ENCODE measurements at places on chromosomes 12 and 14. TPM values are rescaled to one million over a fixed set of nuclear protein-coding genes. Genes with fewer than 3 reads are reported as not detected.

- peaks cover 67% of the 10 kb centered on the region for H3K4me1 ChIP-seq
- H3K4me3 ChIP-seq, result no peak overlapping the region
- H3K36me3 ChIP-seq, result no peaks in the 10 kb centered on the region
- no peak for DNase-seq
- H3K27ac ChIP-seq, result peak overlapping the region; percentile 25
These were observed 4.4 kb downstream of the LGALS3 start for GRCh38 chr14:55133416-55133815.

DNA sequence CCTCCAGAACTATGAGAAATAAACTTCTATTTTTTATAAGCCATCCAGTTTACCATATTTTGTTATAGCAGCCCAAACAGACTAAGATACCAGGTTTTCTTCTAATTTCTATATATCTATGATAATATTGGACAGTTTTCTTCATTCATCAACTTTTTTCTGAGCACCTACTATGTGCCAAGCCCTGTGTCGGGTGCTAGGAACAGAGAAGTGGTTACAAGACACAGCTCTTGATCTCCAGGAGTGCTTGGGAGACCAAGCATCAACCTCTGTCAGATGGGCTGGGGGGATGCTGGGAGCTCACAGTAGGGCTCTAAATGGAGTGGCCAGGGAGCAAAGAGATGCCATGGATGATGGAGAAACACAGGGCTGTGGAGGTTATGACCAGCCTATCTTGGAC is 2.9 kb upstream of the WSCD2 start:
- peaks cover 24% of the 10 kb centered on the region for H3K4me1 ChIP-seq
- no peaks in the 10 kb centered on the region for H3K36me3 ChIP-seq
- H3K27ac ChIP-seq, result peak overlapping the region; percentile 88
- no peaks in the 10 kb centered on the region for H3K27me3 ChIP-seq

DNA sequence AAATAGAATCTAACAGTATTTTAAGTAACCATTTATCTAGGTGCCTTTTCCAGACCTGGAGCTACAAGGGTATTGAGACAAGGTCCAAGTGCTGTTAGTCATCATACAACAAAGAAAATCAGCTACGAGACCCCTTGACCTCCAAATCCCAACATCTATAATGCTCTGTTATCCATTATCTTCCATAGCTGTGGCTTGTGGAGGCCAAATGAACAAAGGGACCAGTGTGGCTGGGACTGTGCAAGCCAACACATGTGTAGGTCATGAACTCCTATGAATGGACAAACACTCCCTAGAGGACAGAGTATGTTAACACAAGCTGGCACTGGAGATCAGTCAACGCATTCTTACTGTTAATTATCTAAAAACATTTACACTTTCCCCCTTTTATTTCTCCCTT is 374.5 kb downstream of the EMP1 start:
- H3K4me3 ChIP-seq, result no peak overlapping the region
- no peak overlapping the region for H3K27ac ChIP-seq
- no peak for DNase-seq
- no peaks in the 10 kb centered on the region for H3K4me1 ChIP-seq
- H3K27me3 ChIP-seq, result no peaks in the 10 kb centered on the region

- H3K4me3 ChIP-seq, result no peak overlapping the region
- no peaks in the 10 kb centered on the region for H3K36me3 ChIP-seq
- H3K27me3 ChIP-seq, result no peaks in the 10 kb centered on the region
- H3K4me1 ChIP-seq, result no peaks in the 10 kb centered on the region
- no peak for DNase-seq
These were observed 12.5 kb upstream of the CRADD start for GRCh38 chr12:93664573-93665138.

GRCh38 chr14:95052016-95052585 is 105.2 kb downstream of the DICER1 start:
- H3K4me1 ChIP-seq, result peaks cover 15% of the 10 kb centered on the region
- H3K36me3 ChIP-seq, result no peaks in the 10 kb centered on the region
- H3K27me3 ChIP-seq, result no peaks in the 10 kb centered on the region
- DNase-seq, result peak; percentile 46

GRCh38 chr12:26422839-26423398 is 227.5 kb downstream of the SSPN start:
- no peak for DNase-seq
- H3K4me3 ChIP-seq, result no peak overlapping the region
- no peaks in the 10 kb centered on the region for H3K36me3 ChIP-seq
- H3K4me1 ChIP-seq, result no peaks in the 10 kb centered on the region

DNA sequence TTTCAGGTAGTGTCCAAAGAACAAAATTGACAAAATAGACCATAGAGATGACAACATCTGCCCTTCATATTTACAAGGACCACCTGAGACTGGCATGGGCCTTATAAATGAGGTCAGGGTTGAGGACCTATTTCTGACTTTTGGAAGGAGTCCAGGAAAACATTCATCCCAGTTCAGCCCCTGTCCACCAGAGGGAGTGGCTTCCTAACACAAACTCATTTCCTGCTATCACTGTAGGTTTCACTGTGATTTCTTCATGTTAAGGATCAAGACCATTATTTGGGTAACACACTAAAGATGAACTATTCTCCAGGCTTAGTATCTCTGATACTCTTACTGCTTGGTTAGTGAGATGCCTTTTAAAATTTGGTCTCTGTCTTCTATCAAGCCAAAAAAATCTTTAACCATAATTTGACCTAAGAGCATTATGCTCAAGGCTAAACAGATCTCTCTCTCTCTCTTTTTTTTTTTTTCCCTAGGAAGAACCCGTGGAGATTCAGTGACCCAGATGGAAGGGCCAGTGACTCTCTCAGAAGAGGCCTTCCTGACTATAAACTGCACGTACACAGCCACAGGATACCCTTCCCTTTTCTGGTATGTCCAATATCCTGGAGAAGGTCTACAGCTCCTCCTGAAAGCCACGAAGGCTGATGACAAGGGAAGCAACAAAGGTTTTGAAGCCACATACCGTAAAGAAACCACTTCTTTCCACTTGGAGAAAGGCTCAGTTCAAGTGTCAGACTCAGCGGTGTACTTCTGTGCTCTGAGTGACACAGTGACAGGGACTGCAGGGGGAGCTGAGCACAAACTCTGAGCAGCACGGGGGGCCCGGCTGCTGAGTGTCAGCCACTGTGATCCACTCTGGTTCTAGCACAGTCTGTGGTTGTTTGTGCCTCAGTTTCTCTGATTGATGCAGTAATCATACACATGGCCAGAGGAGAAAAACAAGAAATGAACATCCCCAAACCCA is 267.6 kb upstream of the OR4E1 start:
- no peak overlapping the region for H3K4me3 ChIP-seq
- H3K4me1 ChIP-seq, result no peaks in the 10 kb centered on the region
- no peaks in the 10 kb centered on the region for H3K27me3 ChIP-seq
- H3K36me3 ChIP-seq, result no peaks in the 10 kb centered on the region
- no peak overlapping the region for H3K27ac ChIP-seq

Gene NPFF
- not detected for polyA plus RNA-seq

Gene CAPZA3
- not detected for polyA plus RNA-seq
